Effector CD4-positive, alpha-beta T cell (primary cell): ENCODE measurements at places on chromosomes 12 and 14.

DNA sequence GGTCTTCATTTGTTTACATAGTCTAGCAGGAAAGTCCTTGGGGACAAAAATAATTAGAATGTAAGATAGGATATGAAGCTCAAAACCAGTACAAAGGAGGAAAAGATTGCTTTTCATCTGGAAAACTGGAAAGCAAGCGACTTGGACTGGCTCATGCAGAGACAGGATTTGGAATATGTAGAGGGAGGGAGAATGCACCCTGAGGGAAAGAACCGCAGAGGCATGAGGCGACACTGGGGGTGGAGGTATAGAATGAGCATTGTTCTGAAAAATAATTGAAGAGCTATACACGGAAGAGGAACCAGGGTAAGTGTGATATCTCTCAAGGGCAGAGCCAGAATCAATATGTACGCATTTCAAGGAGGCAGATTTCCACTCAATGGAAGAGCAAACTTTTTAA is 85.5 kb downstream of the PLEKHG3 start:
- no peak for DNase-seq

DNA sequence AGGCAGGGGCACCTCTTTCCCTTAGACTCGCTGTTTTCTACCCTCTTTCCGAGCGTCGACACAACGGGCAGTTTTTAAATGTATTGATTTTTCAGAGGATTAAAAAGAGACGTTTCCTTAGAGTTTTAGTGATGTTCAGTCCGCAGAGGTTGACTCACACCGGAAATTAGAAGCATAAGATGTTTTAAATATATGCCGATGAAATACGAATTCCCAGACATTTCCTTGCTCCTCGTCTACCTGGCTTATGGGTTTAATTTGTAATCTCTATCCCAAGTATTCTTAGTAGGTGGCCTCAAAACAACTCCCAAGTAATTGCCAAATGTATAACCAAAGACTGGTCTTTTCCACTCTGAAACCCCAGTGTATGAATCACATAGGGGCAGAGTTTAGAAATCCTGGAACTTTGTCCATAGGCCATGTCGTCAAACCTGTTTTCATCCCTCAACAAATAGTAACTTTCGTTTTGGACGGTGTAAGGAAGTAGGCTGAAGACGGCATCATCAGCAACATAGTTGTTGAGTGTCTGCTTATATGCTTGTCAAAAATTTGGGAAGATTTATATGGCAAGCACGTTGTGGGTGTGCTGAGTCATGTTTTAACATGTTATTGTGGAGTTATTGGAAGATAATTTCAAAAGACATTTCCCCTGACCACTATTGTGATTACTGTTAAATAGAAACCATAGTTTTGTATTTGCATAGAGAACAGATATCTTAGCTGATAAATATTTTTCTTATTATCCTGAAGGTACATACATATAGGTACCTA is 824 bp downstream of the TBK1 start:
- DNase-seq = no peak

DNA sequence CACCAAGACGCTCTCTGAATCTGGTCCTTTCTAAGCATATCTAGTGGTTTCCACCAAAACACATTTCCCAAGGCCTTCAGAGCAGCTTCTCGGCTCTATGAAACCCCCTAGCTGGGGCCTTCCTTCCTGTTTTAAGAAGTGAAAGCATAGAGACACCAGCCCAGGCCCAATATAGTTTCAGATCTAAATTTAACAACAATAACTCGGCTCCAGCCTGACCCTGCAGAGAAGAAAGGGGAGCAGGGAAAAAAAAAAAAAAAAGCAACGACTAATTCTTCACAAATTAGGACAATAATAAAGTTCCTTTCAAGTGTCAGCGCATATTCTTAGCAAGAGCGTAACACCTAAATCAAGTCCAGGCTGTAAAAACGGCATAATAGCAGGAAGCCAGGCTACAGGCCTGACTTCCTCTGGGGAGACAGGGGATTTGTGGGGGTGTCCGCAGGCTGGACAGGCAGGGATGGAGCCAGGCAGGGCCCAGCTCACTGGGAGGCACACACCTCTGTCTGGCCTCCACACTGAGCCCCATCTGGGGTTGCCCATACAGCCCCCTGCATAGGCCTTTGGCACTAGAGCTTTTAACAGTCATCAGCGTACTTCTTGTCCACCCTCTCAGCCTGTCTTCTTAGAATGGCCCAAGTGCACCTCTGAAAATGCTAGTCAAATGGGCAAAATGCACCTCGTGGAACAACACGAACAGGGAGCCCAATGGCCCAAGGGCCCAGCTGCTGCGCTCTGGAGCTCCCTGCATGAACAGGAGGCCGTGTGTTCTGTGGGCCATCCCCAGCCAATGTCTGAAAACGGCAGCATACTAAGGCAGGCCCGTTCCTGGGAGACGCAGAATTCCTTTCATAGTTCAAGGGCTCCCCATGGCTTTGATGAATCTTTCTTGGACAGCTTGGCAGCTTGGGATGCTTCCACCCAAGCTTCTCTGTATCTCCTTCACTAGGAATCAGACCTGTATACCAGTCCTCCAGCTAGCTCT is 772.9 kb downstream of the MED13L start:
- DNase-seq = no peak

DNA sequence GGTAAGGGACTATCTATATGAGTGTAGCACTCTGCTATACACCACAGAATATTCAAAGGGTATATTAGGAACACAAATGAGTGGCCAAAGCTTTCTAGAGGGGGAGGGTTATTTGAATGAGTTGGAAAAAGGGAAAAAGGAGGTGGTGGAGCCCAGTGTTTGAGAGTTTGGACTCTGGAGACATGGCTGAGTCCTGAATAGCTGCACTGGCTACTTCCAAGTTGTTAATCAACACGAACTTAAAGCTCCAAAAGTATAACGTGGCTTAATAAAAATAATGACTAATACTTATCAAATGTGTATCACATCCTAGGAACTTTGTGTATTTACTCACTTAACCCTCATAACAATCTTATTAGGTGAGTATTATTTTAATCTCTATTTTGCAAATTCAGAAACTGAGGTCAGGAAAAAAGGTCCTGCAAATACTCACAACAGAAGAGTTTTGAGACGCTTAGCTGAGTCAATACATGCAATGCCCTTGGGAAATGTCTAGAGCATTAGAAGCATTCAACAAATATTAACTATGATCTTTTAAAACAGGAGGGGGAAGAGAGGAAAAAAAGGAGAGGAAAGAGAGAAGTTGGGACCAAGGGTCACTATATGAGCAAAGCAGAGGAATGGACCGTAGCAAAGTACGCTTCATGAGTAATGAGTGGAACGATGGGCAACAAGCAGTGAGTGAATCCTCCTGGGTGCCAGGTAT is 189.5 kb upstream of the HMGA2 start:
- no peak for DNase-seq

DNA sequence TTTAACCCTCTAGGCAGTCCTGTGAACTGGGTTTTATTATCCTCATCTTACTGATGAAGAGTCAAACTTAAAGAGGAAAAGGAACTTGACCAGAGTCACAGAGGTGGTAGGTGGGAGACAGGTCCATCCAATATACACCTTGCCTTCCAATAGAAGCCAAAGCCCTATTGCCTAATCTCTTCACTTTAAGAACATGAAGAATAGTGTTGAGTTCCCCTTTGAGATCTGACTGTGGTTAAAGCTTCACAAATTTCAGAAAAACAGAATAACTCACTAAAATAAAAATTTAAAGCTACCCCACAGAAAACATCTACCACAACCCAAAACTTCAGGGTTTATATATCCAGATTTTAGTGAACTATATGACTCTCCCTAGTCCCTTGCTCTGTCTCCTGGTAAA is 115.4 kb downstream of the ETV6 start:
- DNase-seq = no peak

DNA sequence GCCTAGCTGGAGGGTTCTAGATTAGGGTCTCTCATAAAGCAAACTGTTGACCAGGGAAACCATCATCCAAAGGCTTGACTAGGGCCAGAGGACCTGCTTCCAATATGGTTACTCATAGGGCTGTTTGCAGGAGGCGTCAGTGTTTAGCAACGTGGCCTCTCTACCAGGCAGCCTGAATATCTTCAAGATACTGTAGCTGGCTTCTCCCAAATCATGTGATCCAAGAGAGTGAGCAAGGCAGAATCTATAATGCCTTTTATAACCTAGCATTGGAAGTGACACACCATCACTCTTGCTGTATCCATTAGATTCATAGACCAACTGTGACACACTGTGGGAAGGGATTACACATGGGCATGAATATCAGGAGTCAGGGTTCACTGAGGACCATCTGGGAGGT is 17.3 kb downstream of the TPH2 start:
- DNase-seq = no peak

DNA sequence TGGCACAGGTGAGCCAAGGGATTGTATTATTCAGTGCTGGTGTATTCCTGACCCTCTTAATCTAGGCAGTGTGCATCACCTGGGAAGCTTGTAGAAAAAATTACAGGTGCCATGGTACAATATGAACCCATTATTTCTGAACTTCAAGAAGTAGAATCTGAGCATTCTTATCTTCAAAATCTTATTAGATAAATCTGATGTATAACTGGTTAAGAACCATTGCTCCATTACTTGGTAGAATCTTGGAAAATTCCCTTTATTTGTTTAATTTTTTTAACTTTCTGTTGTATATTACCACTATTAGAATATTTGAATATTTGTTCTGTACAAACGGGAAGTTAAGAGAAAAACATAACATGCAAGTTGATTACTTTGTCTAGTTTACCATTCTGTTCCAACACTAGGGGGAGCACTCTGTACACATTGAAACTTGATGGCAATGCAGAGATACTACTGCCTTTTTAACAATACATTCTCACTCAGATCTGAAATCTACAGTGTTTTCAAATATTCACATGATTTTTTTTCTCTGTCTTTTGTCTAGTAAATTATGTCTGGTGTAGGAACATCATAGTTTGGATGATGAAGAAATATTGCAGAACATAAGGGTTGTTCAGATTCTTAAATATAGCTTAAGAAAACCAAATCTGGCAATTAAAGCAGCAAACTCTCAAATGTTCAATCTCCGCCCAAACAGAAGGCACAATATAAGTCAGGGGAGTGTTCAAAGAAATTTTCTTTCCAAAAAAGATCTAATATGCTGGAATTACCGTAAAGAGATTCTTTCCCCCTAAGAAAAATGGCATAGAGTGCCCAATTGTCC is 196.6 kb downstream of the PCNX1 start:
- DNase-seq = no peak

GRCh38 chr14:54698966-54699530 is 132.1 kb downstream of the SAMD4A start:
- DNase-seq = no peak

DNA sequence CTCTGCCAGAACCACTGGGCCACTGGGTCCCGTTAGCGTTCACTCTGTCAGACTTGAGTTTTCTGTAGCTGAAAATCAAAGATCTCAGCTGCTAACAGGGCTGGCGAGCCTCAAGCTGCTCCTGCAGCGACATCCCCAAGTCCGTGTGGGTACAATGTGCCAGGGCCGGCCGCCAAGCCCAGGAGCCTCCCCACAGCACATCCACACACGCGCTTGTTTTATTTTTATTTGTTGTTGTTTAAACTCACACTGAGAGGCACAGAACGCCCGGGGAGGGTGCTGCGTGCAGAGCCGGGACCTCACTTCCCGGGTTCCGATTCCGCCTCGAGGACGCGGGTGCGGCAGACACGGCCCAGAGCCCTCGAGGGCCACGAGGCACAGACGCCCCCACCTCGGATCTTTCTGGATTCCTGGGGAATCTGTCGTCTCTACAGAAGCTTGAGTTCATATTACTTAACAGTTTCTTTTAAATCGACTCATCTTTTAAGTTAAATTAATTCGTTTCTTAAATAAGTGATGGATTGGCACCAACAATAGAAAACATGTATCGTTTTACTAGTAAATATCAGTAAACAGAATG is 9.3 kb downstream of the GALNT9 start:
- DNase-seq = no peak

DNA sequence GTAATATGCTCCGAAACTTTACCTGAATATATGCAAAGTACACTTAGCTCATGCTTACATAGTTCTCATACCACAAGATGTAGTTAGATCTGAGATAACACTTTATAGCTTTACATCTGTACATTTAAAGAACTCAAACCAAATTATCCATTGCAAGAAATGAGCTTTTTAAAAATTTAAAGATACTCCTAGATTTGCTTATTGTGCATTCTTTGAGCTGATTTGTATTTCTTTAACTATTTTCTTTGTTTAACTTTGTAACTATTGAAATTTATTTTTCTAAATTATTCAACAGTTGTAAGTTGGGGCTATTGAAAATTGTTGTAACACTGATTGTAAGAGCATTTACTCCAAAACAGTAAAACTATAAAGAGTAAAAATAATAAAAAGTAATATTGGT is 340.2 kb upstream of the NOVA1 start:
- no peak for DNase-seq

GRCh38 chr12:64091186-64091585 is 130.9 kb downstream of the KICS2 start:
- DNase-seq = no peak

DNA sequence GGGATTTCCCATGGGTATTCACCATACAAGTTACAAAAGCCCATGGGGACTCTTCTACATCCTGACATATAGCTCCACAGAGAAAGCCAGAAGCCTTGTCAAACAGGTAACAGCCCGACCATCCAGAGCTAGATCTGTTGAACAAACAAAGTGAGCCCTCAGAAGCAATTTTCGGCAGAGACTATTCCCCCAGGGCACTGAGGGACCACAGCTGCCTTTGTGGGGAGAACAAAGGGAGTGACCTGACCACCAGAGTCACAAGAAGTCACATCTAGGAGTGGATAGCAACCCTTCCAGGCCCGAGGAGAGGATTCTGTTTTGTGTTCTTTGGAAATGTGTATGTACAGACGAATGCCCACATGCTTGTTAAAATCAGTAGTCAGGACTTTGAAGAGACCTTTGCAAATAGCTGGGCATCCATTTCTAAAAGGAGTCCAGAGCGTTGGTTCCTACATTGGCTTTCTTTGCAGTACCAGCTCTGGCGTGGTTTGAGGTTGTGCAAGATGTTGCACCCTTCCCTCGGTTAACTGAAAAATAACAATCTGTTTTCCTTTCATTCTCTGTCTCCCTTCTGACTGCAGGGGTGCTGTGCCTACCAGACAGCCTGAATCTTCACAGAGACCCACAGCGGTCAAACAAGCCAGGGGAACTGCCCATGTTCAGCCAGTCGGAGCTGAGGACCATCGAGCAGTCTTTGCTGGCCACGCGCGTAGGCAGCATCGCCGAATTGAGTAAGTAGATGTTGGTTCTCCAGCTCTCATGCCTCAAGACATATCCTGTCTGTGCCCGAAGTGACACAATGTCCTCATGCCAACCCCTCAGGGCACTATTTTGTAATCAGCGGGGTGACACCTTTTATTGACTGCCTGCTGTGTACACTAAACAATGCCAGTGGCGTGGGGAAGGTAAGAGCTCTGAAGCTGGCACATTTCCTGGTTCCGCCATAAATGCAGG is 165.4 kb upstream of the PWP1 start:
- DNase-seq = no peak

DNA sequence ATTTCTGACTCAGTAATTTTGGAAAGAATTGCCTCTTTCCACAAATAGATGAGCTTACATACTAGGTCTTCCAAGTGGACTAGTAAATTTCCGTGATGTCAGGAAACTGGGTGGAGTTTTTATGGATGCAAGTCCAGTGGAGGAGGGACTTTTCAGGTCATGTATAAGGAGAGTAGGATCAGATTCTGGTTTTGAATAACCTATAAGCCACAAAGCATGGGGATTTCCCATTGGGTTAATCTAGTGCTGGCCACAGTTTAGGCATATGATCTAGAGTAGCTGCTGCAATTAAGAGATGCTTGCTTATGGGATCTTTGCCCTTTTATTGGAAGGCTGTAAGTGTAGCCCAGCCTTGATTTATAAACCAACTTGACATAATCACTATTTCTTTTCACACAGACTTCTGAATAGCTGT is 33.8 kb downstream of the STK38L start:
- DNase-seq = no peak

GRCh38 chr12:52518574-52519386 is 1.4 kb downstream of the KRT5 start:
- no peak for DNase-seq
